ENCODE measurements at places on chromosomes 3 and 15.
A peak's percentile ranks its signal among the peaks of the same experiment; 100 is the strongest.

DNA sequence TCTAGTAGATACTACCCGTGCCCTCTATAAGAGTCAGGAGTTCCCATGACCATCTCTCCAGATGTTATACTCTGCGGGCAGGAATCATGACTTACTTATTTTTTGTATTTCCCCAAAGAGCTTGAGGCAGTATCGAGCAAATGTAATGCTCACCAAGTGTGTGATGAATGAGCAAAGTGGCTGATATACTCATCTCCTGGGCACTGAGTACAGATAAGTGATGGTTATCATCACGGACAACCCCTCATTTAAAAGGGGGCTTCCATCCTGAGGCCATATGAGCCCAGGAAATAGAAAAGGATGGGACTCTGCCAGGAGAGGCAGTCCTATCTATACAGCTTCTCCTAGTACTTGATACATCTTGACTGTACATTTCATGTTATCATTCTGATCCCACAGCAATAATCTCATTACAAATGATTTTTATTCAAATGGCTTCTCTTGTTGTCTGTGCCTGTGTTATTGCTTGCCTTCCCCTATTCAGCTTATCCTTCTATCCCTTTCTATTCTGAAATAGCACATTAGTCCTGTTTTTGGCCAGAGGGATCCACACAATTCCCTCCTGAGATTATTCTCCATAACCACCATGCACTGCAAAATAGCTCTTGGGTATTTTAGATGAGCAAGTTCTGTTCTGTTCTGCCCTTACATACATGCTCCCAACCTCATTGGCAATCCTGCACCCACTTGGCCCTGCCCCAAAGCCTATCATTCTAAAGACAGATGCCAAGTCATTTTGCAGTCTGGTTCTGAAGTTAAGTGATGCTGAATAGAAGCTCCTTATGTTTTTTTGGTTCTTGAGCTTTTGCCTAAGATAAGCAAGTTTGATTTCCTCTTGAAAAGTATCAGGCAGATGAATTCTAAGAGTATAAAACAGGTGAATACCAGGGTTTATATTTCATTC is 48.0 kb upstream of the MRPL3 start:
- DNase-seq: no peak

DNA sequence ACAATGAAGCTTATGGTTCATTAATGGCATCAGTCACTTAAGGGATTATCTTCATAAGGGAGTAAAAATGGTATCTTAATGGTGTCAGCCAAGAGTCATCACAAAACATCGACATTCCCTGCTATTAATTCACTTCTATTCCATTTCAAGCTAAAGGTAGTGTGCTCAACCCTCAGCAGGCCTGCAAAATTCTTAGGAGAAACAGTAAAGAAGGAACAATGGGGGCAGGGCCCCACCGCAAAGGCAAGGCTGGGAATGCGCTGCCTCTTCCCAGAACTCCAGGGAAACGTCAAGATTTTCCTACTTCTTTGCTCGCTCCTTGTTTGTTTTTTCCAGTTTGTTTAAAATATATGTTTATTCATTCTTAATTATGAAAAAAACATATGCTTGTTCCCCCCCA is 187.3 kb upstream of the TSC22D2 start:
- no peak for DNase-seq

- DNase-seq: no peak
Observed at GRCh38 chr3:177430653-177431052, 233.4 kb upstream of the TBL1XR1 start.

DNA sequence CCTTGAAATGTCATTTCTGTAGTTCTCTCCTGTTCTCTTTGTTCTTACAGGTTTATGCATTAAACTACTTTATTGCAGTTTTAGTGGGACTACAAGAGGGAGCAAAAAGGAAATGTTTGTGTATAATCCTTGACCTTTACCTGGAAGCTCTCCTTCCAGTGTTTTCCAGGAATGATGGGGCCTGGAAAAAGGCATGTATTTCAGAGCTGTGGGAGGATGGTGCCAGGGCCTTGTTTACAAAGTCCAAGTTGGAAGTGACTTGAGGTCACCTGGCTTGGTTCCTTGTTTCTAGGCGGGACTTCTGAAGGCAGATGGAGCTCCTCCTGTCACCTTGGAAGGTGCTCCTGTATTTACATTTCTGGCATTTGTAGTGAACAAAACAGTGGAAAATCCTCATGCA is 15.1 kb downstream of the ACVR2B start:
- no peak for DNase-seq

DNA sequence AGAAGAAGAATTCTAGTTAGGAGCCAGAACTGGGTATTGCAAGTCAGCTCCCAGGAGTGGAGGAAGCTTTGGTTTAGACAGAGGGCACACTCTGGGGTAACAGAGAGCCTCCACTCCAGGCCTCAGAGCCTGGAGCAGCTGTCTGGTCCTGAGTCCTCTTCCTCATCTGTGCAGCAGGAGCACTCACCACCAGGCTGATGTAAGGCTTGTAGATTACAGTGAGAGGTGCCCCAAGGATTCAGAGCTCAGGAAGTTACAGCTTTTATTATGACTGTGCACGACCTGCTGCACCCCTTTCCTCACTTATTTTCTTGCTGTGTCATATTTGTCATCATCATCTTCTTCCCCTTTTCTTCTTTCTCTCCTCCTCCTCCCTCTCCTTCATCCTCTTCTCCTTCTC is 210.4 kb downstream of the ATP10A start:
- DNase-seq: no peak

- DNase-seq: no peak
Observed at GRCh38 chr3:155228676-155229075, 64.8 kb downstream of the STRIT1 start.

GRCh38 chr3:3798631-3799113 is 559 bp upstream of the LRRN1 start:
- DNase-seq: peak; percentile 3

GRCh38 chr3:167066977-167067786 is 312.9 kb downstream of the ZBBX start:
- no peak for DNase-seq

GRCh38 chr15:51260202-51260601 is 78.2 kb downstream of the CYP19A1 start:
- DNase-seq: no peak

DNA sequence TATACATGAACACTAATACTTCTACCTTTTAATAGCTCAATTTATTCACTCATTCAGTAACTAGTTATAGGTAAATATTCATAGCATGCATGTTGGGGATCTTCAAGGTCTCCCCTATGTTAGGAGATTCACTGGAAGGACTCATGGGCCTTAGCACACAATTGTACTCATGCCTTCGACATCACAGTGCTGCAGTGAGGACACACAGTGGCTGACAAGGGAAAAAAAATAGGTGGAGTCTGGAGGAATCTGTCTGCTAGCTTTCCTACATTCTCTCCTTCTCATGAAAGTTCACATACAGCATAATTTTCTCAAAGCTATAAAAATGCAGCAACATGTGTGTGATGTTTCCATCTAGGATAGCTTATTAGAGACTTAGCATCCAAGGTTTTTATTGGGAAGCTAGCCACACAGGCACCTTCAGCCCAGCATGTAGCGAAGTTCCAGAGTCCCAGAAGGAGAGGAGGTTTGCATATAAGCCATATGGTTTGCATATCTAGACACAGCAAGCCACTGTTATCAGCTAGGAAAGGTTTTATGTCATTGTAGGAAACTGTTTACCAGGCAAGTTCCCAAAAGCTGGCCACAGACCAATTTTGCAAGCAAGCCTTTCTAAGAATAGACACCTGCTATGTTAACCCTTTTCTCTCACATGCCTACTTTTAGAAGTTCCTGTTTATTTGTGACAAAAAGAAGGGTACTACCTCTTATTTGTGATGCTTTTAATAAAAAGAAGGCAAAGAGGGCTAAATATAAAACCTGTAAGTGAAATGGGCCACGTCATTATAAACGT is 46.4 kb downstream of the MORC1 start:
- DNase-seq: no peak

- no peak for DNase-seq
Observed at GRCh38 chr15:43414196-43414595, 43.3 kb downstream of the TUBGCP4 start.

GRCh38 chr15:69810431-69811354 is 287.0 kb downstream of the TLE3 start:
- DNase-seq: no peak

DNA sequence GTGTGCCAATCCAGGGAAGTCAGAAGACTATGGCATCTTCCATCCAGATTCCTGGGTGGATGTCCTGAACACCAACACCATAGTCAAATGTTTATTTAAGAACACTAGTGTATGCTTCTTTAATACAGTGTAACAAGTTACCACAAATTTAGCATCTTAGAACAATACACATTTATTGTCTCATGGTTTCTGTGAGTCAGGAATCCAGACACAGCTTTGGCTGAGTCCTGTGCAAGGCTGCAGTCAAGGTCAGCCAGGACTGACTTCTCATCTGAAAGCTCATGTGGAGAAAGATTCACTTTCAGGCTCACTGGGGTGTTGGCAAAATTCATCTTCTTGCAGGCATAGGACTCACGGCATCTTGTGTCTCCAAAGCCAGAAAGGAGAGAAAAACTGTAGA is 143.4 kb downstream of the ANXA2 start:
- DNase-seq: no peak

DNA sequence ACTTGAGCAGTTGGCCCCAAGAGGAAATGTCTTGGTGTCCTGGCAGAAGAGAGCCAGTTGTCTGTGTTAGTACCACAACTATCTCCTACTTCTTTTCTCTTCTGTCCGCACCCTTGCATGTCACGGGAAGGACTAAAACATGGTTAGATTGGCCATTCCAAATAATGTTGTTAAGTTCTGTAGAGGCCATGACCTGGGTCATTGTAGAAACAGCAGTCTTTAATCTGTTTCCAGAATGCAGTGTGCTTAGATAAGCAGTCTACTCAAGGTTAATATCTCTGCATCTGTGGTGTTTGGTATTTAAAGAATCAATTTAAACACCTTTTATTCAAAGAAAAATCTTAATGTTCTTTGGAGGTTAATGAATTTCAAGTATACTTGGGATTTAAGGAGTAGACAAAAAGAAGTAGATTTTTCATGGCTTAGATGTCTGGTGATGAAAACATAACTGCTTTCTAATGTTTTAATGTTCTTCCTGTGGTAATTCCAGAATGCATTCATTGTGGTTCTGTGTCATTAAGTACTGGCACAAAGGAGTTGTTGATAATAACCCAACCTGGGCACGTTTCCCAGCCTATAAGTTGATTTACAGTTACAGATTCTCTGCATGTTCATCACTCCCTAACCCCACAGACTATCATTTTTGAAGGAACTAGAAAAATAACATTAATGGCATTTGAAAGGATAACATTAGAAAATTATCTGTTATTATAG is 58.9 kb downstream of the TMEM108 start:
- no peak for DNase-seq

- no peak for DNase-seq
Observed at GRCh38 chr15:40911141-40911540, 16.9 kb downstream of the VPS18 start.

DNA sequence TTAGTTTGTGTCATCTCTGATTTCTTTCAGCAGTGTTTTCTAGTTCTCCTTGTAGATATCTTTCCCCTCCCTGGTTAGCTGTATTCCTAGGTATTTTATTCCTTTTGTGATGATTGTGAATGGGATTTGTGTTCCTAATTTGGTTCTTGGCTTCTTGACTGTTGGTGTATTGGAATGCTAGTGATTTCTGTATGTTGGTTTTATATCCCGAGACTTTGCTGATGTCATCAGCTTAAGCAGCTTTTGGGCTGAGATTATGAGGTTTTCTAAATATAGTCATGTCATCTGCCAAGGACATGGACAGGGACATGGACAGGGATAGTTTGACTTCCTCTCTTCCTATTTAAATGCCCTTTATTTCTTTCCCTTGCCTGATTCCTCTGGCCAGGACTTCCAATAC is 35.8 kb downstream of the MYO9A start:
- DNase-seq: no peak

- no peak for DNase-seq
Observed at GRCh38 chr15:65306551-65306950, 2.1 kb downstream of the RNU5B-1 start.

- no peak for DNase-seq
Observed at GRCh38 chr3:174162550-174162949, 696.6 kb upstream of the NAALADL2 start.

GRCh38 chr3:171240504-171240835 is 213.9 kb upstream of the SLC2A2 start:
- no peak for DNase-seq

DNA sequence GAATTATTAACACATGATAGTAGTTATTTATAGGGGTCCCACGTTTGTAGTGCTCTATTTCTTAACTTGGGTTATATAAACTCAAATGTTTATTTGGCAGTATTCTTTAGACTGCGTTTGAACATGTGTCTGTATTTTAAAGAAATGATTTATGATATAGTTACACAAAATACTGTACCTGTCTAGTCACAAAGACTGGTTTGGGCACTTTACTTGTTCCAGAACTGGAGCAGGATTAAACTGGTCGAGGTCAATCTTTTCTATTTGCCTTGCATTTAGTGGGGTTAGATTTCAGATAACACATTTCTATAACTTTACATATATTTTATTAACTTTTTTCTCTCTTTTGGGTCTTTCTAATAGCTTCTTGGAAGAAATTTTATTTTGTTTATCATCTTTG is 39.5 kb downstream of the HACD3 start:
- DNase-seq: no peak

DNA sequence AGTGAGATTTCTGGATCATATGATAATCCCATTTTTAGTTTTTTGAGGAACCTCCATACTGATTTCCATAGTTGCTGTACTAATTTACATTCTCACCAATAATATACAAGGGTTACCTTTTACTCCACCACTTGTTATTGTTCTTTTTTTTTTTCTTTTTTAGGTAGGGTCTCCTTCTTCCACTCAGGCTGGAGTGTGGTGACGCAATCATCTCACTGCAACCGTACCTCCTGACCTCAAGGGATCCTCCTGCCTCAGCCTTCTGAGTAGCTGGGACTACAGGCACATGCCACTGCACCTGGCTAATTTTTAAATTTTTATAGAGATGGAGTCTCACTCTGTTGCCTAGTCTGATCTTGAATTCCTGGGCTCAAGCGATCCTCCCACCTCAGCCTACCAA is 24.4 kb upstream of the CNOT10 start:
- DNase-seq: no peak

GRCh38 chr15:91870876-91871537 is 17.5 kb downstream of the SLCO3A1 start:
- DNase-seq: no peak

DNA sequence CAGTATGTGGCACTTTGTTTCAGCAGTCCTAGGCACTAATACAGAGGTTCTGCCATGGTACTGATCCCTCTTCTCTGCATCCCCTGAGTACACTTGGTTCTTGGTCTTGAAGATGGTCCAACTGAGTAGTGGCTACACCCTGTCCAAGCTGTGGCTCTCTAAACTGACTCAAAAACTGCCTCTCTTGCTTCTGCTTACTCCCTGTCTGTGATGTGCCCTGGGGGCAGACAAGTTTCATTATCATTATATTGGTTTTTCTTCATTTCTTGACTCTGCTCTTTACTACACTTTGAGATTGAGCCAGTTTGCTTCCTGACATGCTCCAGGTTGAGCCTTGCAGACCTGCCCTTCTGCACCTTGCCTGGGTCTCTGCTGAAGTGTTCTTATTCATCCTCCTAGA is 18.9 kb upstream of the ST3GAL6 start:
- no peak for DNase-seq

All from stimulated activated CD4-positive, alpha-beta T cell treated with anti-CD3 and anti-CD28 coated beads, Interleukin-4, amount 100 ng/mL, for 1 hour (primary cell).